GM10248 (cell line): ENCODE measurements at places on chromosomes 1 and 21.

GRCh38 chr1:89999628-90000027, 4.7 kb downstream of the ZNF326 start:
- no peak for DNase-seq

GRCh38 chr1:8669606-8670335, 147.7 kb downstream of the RERE start:
- no peak for DNase-seq

DNA sequence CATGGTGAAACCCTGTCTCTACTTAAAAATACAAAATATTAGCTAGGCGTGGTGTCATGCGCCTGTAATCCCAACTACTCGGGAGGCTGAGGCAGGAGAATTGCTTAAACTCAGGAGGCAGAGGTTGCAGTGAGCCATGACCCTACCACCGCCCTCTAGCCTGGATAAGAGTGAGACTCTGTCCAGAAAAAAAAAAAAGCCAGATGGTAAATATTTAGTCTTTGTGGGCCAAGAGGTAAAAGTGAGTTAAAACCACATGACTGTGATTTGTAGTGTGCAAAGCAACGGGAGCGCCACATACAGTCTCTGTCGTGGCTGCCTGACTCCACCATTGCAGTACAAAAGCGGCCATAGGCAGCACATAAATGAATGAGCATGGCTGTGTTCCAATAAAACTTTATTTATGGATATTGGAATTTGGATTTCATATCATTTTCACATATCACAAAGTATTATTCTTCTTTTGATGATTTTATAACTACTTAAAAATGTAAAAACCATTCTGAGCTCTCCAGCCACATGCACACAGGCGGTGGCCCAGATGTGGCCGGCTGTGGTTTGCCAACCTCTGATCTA, 51.8 kb upstream of the CASZ1 start:
- DNase-seq: no peak

DNA sequence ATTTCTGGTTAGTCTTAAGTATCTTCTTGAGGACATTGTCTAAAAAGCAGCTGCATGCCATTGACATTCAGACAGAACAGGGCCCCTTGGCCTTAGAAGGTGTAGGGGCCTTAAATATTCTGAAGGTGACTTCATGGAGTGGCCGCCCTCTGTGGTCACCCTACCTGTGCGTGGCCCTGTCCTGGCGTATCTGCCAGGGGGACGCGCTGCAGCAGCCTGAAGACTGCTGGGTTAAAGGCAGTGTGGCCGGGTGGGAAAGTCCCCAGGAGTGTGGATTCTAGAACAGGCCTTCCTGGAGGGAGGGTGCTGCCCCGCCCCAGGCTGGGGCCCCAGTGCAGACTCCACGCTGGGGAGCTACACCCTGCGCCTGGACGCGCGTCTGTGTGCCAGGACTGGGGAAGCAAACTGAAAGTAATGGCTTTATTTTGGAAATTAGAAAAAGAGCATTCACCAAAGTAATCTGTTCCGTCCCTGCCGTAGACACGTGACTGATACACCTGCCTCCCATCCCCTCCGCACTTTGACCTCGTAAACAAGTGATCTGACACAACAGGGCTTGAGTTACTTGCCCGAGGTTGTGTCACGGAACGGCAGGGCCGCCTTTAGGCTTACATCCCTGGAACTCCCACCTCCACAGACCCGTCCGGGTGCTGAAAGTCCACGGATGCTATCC, 1.8 kb downstream of the AGPAT3 start:
- peak; percentile 83 for DNase-seq
